ENCODE measurements at places on chromosomes 6 and 20.

- no peak for DNase-seq
These were observed 8.1 kb upstream of the ARFGAP1 start for GRCh38 chr20:63264519-63264918.

DNA sequence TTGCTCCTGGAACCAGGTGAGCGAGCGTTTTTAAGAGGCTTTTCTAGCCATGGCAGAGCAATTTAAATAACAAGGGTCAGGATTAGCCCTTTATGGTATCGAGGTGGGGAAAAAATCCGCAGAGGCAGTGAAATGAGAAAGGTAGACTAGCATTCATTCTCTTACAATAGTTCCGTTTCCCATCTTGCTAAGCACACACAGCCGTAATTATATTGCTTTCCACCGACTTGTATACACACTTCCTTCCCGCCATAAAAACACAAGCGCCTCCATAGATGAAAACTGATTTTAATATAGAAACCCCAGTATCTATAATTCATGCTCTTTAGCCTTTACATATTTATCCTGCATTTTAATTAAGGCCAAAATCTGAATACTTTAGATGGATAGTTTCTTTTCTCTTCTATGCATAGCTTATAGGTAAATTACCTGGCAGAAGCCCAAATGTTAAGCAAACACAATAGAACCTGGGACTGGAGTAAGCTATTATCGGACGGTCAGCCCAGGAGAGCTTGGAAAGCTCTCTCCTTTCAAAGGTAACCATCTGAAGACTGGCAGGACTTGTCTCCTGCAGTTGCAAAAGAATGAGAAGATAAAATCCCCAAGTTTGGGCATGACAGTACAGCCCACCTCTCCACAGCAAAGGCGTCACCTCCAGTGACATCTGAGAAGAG is 90.9 kb upstream of the MC3R start:
- DNase-seq = no peak

DNA sequence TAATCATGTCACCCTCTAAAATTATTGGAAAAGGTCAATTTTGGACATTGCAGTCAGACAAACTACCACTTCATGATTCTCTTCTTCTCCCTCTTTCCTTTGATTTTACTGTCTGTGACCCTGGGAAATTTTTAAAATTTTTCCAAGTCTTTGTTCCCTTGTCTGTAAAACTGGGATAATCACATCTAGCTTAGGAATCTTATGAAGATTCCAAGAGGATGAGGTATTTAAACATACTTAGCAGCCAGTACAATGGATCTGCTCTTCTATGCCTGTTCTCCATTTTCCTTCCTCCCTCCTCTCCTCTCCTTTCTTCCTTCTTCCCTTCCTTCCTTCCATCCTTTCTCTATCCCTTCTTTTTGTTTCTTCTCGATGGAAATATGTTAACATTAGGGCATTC is 651.6 kb upstream of the MARCKS start:
- no peak for DNase-seq

- no peak for DNase-seq
These were observed 149.7 kb upstream of the SGK1 start for GRCh38 chr6:134467620-134468019.

DNA sequence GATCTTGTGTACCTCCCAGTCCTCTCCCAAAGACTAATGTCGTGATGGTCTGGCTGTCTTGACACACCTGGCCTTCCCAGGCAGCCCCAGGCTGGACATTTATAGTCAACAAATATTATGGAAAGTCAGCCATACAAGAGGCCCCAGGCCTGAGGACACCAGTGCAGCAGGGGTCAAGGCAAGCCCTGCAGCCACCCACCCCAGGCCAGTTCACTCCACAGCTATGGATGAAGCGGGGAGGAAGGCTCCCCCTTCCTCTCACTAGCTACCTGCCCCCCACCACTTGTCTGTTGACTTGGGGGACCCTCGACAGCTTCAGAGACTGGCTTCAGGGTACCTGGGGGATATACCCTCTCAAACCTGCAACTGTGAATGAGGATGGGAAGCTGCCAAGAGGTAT is 132.1 kb downstream of the MRPL14 start:
- no peak for DNase-seq

DNA sequence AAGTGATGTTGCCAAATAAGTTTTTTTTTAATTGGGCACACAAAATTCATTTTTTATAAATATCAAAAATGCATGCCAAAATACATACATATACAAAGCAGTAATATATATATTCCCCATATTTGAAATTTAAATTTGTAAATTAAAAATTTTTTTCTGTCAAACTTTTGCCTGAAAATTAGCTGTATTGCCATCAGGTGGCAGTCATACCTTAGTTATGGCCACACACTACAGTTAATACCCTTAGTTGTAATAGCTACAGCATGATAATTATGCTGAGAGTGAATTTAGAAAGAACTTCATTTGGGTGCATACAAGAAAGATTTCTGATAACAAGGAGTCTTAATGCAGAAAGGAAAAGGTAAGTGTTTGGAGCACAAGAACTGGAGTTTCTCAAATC is 46.2 kb upstream of the SDHAF4 start:
- DNase-seq = no peak

DNA sequence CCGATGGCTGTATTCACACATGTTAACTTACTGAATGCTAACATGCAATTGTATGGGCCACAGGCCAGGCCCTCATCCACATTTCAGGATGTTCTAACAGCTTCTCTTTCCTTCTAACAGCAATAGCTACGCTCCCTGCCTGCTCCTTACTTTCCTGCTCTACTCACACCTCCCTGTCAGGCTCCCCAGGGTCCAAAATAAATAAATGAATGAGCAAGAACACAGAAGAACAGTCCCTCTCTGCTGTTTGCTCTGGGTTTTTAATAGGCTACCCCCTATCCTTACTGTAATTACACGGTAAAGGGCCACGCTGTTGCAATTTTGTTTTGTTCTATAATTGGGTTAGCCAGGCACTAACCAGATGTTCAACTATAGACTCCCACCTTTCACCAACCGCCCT is 135.6 kb downstream of the GMDS start:
- no peak for DNase-seq

GRCh38 chr6:27892649-27893058 is 19.5 kb downstream of the OR2B2 start:
- DNase-seq = no peak

GRCh38 chr6:8633762-8634161 is 198.4 kb upstream of the SLC35B3 start:
- no peak for DNase-seq

DNA sequence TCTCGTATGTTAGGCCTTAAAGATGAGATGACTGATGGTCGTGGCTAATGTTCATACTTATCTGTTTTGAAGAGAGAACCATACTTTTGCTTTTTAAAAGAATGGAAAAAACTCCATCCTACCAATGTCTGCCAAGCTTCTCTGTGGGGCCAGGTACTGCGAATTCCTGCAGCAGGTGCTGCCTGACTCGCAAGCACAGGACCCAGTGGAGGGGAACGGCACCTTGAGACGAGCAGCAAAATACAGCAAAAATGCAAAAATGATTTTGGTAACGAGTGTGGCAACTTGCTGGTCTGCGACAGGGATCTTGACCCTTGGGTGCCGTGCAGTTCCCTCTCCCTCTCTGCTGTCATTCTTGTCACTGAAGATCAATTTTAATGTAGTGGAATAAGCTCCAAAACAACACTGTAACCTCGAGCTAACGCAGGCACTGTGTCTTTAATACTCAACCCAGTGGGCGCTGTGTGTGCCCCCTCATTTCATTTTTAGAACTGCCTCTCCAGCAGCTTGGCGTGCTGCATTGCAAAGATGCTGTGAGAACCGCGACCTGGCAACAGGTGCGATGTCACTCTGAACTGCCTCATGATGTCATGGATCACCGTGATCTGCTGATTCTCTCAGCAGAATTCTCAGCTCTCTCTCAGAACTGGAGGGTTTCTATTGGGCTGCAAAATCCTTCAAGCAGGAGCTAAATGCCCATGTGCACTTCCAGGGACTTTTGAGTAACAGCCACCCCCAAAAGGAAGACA is 51.6 kb downstream of the RAMACL start:
- DNase-seq = no peak

DNA sequence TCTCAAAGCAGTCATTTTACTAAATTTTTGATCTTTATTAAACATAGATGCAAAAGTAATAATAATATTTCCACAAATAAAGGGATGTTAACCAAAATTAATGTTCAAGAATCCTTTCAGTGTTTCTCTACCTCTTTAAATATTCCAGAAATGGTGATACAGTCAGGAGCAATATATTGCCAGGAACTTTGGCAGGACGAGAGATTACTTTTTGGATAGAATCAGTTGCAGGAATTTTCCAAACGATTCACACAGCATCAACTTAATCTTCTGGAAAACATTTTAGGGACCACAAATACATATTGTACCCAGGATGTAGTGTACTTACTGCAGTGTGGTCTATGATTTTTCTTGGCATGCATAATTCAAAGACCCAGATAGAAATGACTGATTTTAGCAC is 125.7 kb downstream of the LAMA2 start:
- DNase-seq = no peak

DNA sequence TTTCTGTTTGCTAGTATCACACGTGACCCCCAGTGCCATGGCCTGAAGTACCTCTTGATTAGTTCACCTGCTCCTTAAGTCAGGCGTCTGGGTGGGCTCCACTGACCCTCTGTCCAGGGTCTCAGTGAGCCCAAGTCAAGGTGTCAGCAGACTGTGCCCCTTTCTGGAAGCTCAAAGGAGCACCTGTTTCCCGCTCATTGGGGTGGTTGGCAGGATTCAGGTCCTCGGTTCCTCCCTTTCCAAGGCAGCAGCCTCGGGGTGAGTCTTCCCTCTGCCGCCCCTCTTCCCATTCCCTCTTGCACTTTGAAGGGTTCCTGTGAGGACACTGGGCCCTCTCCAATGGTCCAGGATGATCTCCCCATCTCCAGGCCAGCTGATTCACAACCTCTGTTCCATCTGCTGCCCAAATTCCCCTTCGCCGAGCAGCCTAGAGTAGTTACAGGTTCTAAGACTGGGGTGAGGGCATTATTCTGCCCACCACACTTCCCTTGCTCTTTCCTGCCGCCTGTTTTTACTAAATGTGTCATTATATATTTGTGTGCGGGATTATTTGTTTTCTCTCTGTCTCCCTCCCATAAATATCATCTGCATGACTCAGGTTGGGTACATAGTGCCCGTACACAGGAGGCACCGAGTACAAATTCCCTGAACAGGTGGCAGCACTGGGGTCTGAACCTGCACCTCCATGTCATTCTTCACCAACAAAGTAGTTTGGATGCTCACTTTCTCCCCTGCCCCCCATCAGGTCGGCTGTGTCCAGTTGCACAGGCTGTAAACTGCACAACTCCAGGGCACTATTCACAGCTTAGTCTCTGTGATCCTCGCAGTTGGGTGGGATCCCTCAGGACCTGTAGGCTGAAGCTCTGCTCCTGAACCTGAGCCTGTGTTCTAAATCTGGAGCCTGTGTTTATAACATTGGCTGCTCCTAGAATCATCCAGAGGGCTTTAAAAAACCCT is 58.5 kb downstream of the RBM38 start:
- no peak for DNase-seq

DNA sequence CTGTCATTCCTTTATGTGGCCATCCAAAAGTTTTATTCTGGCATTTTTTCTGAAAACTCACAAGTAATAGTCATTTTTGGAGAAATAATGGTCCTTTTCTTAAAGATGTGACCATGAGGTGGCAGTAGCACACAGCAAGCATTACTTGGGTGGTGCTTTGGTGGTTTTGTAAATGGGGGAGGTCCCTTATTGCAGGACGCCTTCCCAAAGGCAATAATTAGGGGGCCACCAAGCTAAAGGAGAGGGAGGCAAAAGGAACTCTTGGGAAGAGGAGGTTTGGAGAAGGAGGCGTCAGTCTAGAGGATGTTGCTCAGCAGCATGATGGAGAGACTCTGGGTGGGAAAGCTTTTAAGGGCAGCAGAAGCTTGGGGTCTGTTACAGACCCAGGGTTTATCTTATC is 422.6 kb upstream of the MMS22L start:
- no peak for DNase-seq

GRCh38 chr6:13194852-13195251 is 133.5 kb downstream of the TBC1D7 start:
- DNase-seq = no peak

GRCh38 chr6:145036848-145037567 is 698.3 kb downstream of the EPM2A start:
- no peak for DNase-seq

- no peak for DNase-seq
These were observed 65.5 kb downstream of the ISM1 start for GRCh38 chr20:13286607-13287006.

- no peak for DNase-seq
These were observed 16.8 kb downstream of the TNFRSF21 start for GRCh38 chr6:47292944-47293343.

DNA sequence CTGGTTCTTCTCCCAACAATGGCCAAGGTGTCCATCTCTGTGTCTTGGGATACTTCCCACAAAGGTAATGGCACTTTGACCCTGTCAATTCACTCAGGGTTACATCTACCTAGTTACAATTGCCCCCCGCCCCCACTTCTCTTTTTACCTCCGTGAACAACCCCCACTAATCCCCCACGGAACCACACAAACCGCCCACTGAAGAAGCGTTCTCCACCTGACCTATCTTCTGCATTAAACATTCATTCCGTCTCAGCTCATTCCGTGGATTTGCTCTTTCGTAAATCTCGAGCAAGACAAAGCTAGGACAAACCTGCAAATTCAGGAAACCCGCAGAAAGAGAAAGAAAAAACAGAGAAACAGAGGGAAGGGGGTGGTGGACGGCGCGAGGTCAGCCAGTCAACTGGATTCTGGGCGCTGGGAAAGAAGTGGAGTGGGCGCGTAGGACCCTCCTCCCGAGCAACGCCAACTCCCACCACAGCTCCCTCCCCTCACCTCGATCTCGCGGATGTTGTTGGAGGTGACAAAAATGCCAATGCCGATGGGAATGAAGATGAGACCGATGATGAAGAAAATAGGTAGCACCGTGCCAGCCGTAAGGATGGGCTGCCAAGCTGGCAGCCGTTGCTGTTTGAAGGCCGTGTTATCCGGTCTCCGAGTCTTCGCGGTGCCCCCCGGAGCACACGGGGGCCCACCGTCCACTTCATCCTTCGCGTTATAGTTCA is 523 bp downstream of the TMEM30A start:
- peak; percentile 11 for DNase-seq

DNA sequence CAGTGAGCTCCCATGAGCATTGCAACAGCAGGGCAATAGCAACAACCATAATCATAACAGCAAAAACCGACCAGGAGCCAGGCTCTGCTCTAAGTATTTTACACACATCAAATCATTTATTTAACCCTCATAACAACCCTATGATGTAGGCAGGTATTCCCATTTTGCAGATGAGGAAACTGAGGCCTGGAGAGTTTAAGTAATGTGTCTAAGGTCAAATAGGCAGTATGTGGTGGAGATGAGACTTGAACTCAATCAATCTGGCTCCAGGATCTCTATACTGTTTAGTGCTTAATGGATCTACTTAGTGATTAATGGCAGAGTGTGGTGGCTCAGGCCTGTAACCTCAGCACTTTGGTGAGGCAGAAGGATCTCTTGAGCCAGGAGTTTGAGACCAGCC is 3.4 kb downstream of the TMEM151B start:
- no peak for DNase-seq

DNA sequence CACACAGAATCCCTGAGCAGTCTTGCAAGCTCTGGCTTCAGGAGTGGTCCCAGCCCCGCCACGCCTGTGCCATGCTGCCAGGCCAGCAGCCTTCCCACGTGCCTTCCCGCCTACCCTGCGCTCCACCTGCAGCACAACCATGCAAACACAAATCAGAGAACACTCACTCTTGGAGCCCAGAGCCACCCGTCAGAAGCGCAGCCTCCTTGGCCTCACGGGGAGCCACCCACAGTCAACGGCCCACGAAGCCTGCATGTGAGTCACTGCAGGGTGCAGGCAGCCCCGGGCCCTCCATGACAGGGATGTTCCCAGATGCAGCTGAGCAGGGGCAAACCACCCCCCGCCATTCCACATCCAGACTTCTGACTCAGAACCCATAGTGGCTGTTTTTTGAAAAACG is 217.0 kb downstream of the DLL1 start:
- no peak for DNase-seq

Data from activated T-cell treated with anti-CD3 and anti-CD28 coated beads for 48 hours (primary cell).